ENCODE measurements at places on chromosomes 13 and 19.
A peak's percentile ranks its signal among the peaks of the same experiment; 100 is the strongest.

DNA sequence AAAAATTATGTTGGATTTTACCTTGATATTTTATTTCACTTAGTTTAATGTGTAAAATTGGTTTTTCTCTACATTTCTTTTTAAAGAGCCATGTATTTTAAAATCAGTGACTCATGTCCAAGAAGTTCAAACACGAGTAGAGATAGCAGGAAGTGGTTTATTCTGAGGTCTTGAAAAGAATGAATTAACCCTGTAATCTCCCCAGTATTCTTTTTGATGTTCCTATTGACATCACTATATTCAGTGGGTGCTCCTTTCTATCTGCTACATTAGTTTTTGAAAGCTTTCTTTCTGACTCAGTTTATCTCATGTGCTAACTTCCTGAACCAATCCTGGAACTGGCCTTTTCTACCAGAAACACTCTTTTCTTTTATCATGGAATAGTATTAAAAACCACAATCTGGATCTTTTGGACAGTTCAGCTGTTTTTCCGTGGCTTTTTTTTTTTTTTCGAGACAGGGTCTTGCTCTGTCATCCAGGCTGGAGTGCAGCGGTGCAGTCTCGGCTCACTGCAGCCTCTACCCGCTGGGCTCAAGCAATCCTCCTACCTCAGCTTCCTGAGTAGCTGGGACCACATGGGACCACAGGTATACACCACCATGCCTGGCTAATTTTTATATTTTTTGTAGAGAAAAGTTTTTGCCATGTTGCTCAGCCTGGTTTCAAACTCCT is 114.9 kb downstream of the PCCA start:
- no peak for DNase-seq

DNA sequence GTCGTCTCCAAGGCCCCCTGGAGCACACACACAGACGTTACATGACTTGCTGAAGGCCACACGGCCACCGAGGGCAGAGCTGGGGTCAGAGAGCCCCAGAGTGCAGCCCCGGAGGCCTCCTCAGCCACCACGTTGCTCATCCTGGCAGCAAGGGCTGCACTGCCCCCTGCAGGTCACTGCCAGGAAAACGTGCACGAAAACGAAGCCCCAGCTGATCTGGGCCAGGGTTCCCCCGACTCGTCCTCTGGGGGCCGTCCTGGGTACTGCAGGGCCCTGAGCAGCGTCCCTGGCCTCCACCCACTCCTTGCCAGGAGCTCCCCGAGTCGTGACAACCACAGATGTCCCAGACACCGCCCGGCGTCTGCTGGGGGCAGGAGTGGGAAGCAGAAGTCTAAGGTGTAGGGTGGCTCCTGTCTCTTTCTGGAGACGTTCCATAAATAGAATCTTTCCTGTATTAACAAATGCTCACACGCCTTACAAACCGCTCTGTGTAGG is 3.4 kb downstream of the TPGS1 start:
- DNase-seq, result peak; percentile 78

GRCh38 chr13:62635161-62635560 is 1219.5 kb upstream of the PCDH20 start:
- DNase-seq, result no peak

DNA sequence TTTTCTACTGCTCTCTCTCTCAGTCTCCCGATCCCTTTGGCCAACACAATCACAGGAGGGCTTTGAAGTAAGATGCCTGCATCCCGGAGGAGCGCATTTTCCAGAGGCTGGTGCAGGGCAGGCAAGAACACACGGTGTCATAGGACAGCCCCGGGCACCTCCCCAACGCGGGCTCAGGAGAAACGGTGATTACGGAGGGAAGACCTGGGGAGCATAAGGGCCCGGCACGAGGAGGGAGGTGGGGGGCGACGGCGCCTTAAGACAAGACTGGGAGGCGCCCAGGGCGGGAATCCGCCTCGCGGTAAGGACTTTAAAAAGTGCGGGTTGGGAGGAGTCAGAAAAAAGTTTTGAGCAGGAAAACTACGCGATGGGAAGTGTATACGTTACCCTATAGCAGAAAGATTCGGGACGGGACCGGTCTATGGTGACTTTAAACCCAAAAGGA is 18.7 kb upstream of the ZNF888 start:
- DNase-seq, result no peak

Data from upper lobe of left lung (tissue), 6 donors.